ENCODE measurements at places on chromosomes 16 and 17.
A peak's percentile ranks its signal among the peaks of the same experiment; 100 is the strongest.

DNA sequence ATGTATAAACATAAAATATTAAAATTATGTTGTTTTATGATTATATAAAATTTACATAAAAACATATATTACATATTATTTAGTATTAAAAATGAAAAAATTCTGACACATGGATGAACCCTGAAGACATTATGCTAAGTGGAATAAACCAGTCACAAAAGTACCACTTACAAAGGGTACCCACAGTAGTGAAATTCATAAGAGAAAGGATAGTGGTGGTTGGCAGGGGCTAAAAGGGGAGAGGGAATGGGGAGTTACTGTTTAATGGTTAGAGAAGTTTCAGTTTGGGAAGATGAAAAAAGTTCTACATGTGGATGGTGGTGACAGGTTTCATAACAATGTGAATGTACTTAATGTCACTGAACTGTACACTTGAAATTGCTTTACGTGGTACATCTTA is 41.4 kb downstream of the FBXL20 start:
- no peak for DNase-seq

GRCh38 chr16:65044873-65045272 is 77.0 kb downstream of the CDH11 start:
- no peak for DNase-seq

- no peak for DNase-seq
These were observed 39.9 kb downstream of the CDH1 start for GRCh38 chr16:68776821-68777485.

- DNase-seq: no peak
These were observed 11.9 kb upstream of the TM4SF5 start for GRCh38 chr17:4759776-4760236.

DNA sequence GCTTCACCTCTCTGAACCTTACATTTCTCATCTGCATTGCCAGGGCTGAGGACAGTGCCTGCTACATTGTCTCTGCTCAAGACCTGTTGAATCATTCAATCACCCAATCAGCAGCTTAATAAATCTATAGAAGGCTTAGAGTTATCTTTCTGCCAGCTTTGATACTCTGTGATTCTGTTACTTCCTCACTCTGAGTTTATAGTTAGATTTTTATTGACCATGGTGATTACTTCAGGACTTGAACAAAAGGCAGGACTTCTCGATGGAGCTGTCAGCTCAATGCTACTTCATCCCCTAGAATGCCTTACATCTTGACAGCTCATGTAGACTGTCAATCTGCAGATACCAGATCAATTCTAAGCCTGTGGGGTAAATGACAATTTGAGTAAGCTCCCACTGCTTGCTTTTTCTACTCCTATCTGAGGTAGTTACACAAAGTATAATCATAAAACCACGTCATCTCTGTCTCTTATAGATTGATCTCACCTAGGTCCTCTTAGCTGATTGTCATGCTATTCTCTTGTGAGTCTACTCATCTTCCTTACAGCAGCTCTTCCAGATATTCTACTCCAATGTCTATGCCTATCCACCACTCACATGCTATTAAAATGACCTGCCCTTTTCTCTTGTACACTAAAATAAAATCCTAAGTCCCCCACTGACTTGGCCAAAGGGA is 318.3 kb upstream of the CA10 start:
- DNase-seq: no peak

GRCh38 chr16:85965125-85965524 is 66.2 kb downstream of the IRF8 start:
- no peak for DNase-seq

- no peak for DNase-seq
These were observed 17.3 kb upstream of the KRT24 start for GRCh38 chr17:40720899-40721298.

GRCh38 chr16:15644267-15644961 is 1.5 kb upstream of the MARF1 start:
- no peak for DNase-seq

GRCh38 chr16:15415511-15415985 is 18.8 kb upstream of the BMERB1 start:
- DNase-seq: no peak

DNA sequence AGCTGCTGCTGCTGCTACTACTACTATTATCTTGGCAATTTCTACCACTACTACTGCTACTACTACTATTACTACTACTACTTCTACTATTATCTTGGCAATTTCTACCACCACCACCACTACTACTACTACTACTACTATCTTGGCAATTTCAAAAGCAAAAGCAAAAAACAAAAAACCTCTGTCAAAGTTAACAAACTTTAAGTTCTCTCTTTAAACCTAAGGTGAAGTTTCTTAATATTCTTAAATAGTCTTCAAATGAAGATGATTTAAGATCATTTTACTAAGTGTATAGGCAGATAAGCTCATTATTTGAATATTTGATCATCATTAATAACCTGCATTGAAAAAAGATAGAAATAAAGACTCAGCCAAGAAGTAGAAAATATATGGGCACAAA is 118.5 kb downstream of the BRIP1 start:
- DNase-seq: no peak

DNA sequence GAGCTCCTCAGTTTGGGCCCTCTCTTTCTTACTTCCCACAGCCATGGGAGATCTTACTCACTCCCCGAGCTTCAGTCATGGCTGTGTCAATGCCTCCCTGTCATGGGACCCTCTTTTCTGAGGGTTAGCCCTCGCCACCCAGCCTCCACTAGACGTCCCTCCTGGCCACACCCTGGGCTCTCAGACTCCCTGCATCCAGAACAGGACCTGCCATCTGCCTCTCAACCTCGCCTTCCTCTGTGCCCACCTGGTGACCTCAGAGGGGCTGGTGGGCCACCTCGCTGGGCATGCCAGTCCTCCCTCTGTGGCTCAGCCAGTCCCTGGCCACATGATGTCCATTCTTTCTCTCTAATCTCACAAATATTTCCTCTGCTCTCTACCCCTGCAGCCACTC is 54.6 kb upstream of the MED9 start:
- no peak for DNase-seq

DNA sequence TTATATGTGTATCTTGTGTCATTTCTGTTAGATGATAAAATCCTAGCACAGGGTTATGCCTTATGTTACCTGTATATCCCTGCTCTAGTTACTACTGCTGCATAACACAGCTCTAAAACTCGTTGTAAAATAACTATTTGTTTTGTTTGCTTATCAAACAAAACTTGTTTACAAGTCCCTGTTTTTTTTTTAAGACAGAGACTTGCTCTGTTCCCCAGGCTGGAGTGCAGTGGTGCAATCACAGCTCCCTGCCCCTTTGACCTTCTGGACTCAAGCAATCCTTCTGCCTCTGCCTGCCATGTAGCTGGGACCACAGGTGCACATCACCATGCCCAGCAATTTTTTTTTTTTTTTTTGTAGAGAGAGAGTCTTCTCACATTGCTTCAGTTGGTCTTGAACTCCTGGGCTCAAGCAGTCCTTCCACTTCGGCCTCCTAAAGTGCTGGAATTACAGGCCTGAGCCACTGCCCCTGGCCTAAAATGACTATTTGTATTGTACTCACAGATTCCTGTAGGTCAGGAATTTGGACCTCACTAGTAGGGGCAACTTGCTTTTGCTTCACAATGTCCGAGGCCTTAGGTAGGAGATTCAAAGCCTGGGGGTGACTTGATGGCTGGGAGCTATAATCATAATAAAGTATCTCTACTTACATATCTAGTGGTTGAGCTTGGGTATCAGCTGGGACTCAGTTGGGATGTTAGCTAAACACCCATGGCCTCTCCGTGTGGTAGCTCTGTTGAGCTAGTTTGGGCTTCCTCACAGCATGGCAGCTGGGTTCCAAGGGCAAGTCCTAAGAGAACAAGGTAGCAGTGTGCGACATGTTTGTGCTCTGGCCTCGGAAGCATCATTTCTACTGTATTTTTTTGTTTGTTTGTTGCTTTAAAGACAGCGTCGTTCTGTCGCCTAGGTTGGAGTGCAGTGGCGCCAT is 12.6 kb downstream of the DUSP14 start:
- DNase-seq: no peak

DNA sequence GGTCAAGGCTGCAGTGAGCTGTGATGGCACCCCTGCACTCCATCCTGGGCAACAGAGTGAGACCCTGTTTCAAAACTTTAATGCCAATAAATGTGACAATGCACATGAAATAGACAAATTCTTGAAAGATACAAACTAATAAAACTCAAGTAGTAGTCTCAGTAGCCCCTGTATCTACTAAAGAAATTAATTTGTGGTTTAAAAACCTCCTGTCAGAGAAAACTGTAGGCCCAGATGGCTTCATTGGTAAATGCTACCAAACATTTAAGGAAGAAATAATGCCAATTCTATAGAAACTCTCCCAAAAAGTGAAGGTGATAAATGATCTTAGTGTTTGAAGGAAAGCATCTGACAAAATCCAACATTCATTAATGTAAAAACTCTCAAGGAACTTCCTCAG is 16.8 kb downstream of the AKTIP start:
- DNase-seq: no peak

DNA sequence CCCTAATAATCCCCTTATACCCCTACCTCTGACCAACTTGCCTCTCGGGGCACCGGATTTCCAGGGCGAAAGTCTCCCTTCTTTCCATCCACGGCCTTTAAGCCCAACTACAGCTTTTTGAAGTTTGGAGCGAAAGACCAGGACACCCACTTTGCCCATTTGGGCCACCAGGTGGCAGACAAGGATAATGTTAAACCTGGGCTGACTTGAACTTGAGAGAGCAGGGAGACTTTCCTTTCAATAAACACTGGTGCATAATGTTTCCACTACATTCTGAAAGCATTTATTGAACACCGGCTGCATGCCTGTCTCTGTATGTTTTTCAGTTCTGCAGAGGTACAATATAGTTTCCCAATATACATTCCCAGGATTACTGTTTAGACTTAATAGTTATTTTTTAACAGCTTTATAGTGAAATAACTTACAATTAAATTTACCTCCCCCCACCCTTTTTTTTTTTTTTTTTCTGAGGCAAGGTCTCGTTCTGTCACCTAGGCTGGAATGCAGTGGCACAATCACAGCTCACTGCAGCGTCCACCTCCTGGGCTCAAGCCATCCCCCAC is 6.9 kb upstream of the CES3 start:
- peak; percentile 52 for DNase-seq

DNA sequence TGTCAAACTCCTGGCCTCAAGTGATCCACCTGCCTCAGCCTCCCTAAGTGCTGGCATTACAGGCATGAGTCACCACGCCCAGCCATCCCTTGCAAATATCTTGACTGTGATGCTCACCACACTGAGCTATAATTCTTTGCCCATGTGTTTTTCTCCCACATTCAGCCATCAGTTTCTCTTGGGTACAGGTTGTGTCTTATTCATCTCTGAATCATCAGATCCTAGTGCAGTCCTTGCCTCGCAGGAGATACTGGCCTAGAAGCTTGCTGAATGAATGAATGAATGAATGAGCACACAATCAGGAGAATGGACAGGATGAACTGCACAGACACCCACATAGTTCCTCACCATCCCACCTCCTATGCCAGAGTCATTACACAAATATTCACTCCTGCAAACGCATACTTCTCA is 24.4 kb upstream of the ETV4 start:
- DNase-seq: no peak

DNA sequence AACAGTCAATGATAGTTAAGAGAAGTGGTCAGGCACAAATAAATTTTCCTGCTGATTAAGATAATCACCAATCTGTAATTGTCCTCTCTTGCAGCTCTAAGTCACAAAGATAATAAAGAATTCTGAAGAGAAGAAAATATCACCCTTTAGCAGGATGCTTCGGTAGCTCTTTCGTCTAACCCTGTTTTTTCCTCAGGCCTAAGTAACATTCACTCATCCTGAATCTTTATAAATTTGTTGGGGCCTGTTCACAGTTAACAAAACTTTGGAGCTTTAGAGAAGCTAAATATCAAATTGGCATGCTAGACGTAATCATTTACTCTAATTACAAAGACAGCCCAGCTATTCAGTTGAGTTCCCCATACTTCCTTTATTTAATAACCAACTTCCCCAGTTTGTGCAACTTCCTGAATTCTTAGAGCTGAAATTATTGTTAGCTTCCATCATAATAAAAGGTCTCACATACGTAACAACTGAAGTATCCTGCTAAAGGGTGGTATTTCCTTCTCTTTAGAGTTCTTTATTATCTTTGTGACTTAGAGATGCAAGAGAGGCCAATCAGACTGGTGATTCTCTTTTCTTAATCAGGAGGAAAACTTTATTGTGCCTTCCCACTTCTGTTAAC is 118.6 kb downstream of the TANGO6 start:
- DNase-seq: no peak

GRCh38 chr16:11698271-11698689 is 30.0 kb downstream of the SNN start:
- peak; percentile 11 for DNase-seq

GRCh38 chr17:50725769-50726655 is 6.6 kb downstream of the LUC7L3 start:
- DNase-seq: no peak

DNA sequence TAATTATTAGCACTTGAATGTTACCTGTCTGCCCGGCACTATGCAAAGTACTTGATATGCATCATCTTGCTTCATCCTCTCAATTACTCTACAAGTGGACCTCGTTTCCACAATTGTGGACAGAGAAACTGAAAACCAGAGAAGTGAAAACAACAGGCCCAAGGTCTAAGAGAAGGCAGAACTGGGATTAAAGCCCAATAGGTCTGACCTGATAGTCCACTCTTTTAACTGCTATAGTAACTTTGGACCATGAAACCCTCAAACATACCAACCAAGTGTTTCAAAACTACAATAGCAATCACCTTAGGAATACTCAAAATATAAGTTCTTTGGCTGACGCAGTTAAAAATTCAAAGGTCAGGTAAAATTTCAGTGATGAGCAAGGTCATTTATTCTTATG is 7.3 kb downstream of the STAT3 start:
- DNase-seq: no peak

- DNase-seq: no peak
These were observed 99.0 kb downstream of the MSI2 start for GRCh38 chr17:57355090-57355859.

- DNase-seq: no peak
These were observed 3.3 kb upstream of the COG1 start for GRCh38 chr17:73189417-73190099.

DNA sequence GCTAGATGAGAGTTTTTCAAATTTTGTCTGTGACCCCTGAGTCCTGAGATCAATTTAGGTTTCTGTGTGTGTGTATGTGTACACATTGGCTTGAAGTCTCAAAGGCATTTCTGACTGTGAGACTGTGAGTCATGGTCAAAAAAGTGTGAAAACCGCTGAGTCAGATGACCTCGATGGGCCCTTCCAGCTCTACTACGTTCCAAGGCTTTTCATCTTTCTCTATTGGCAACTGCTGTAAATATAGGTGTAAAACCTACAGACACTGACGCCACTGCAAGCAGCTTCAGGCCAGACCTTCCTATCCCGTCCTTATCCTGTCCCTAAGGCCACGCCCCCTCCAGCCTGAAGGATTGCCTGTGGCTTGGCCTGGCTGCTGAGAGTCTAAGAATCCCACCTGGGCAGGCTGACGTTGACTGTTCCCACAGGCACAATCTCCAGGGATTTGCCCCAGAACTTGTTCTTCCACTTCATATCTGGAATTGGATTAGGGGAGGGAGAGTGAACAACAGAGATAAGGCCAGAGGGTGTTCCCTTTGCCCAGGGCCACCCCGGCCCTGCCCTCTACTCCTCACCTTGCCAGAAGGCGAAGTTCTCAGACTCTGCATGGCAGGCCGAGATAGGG is 11.3 kb downstream of the OSBPL7 start:
- no peak for DNase-seq

All from activated gamma-delta T cell treated with anti-CD3 and anti-CD28 coated beads, Interleukin-2, amount 50 U/mL, for 16 hours (primary cell).